ENCODE measurements at places on chromosomes 2 and 18.

DNA sequence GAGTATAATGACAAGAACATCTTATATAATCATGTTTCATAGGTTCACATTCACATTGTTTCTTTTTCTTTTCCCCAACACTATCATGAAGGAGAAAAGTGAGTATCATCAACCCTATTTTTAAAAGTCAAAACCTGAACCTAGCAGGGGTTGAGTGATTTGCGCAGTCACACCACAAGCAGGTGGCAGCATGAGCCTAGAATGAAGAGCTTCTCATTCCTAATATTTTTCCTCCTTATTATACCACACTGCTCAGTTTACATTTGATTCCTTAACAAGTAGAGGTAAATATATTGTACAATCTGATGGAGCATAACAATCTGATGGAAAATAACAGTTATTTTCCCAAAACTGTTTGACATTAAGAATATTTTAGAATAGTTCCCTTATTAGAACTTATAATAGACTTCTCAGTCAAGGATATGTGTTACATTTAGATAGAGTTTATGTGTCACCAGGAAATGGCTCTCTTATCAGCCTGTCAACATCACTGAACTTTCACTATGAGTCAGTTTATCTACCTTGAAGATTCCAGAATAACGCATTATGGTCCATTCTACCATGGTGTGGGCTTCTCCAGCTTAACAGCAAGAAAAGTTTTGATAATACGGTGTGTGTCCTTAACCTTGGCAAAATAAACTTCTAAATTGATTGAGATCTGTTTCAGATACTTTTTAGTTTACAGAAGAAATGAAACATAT, 119.5 kb downstream of the NEB start:
- no peak for DNase-seq

GRCh38 chr2:43163584-43164270, 62.7 kb downstream of the ZFP36L2 start:
- no peak for DNase-seq

DNA sequence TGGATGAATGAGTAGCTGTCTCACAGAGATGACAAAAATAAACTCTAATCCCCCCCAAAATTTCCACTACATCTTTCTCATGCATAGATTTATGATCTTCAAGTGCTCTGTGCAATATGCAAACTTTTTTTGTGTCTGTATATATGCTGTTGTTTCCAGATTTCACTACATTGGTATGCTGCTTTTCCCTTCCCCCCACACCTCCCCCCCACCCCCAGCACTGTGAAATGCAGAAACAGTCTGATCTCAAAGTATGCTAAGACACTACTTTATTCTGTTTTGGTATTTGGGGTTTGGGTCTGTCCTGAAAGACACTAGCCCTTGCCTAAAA, 524 bp upstream of the KLHL14 start:
- no peak for DNase-seq

- DNase-seq = no peak
These were observed 88.9 kb downstream of the POLE4 start for GRCh38 chr2:75047189-75047991.

DNA sequence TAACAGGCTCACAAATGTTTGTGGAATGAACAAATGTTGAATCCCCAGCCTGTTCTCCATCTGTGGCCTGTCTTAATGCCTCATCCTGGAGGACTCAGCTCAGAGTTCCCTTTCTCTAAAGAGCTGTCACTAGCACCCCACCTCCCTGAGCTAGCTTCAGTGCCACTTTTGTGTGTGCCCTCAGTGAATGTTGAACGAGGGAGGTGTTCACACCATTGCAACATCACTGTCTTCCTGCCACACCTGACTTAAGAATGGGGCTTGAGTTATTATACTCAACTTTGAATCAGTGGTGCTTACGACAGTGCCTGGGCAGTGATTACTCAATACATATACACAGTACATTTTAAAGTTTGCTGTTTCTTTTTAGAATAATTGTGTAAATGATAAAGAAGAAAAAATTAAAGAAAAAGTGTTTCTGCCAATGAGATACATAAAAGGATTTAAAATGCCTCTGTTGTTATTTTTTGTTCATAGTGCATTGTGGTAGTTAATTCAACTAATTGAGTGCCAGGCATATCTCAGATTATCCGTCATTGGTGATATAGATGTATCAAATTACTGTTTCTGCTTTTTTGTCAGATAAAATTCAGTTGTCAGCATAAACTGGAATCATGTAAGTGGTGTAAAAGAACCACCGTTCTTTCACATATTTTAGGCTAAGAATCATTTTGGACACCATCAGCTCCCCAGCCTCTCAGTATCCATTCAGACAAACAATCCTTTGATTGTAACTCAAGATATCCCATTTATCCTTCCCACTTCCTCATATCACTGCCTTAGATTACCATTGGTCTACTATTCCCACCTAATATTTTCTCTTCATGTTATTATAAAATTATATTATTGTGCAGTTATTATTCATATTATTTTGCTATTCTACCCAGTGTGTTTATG, 304.7 kb downstream of the PTPRM start:
- DNase-seq = no peak

GRCh38 chr2:187554011-187554703, at the start of gene TFPI:
TSS of gene TFPI (minus strand) at chr2:187554435. CDS start at chr2:187503768, 50,667 bp downstream.
- DNase-seq = no peak
